Right cardiac atrium (tissue), 5 donors: ENCODE measurements at places on chromosomes 11 and 22.

- no peak for DNase-seq
Observed at GRCh38 chr11:96188243-96189006, 154.6 kb downstream of the MAML2 start.

GRCh38 chr11:65891219-65892136 is 1.0 kb downstream of the CCDC85B start:
- peak; percentile 88 for DNase-seq

- DNase-seq, result no peak
Observed at GRCh38 chr22:43088627-43088983, 586 bp downstream of the TTLL1 start.

GRCh38 chr11:47797633-47798032 is 30.5 kb upstream of the FNBP4 start:
- no peak for DNase-seq

DNA sequence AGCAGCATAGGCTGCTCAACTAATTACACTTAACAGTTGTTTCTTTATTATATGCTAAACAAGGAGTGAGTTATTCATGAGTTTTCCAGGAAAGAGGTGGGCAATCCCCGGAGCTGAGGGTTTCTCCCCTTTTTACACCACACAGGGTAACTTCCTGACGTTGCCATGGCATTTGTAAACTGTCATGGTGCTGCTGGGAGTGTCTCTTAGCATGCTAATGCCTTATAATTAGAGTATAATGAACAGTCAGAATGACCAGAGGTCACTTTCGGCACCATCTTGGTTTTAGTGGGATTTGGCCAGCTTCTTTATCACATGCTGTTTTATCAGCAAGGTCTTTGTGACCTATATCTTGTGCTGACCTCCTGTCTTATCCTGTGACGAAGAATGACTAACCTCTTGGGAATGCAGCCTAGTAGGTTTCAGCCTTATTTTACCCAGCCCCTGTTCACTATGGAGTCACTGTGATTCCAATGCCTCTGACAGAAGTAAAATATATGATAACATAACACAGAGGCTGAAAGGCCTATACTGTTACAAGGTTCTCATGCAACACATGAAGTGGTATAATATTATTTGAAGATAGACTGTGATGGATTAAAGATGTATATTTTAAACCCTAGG is 41.3 kb upstream of the RDX start:
- DNase-seq, result no peak

- DNase-seq, result no peak
Observed at GRCh38 chr11:128897826-128898225, 6.7 kb downstream of the KCNJ5 start.

DNA sequence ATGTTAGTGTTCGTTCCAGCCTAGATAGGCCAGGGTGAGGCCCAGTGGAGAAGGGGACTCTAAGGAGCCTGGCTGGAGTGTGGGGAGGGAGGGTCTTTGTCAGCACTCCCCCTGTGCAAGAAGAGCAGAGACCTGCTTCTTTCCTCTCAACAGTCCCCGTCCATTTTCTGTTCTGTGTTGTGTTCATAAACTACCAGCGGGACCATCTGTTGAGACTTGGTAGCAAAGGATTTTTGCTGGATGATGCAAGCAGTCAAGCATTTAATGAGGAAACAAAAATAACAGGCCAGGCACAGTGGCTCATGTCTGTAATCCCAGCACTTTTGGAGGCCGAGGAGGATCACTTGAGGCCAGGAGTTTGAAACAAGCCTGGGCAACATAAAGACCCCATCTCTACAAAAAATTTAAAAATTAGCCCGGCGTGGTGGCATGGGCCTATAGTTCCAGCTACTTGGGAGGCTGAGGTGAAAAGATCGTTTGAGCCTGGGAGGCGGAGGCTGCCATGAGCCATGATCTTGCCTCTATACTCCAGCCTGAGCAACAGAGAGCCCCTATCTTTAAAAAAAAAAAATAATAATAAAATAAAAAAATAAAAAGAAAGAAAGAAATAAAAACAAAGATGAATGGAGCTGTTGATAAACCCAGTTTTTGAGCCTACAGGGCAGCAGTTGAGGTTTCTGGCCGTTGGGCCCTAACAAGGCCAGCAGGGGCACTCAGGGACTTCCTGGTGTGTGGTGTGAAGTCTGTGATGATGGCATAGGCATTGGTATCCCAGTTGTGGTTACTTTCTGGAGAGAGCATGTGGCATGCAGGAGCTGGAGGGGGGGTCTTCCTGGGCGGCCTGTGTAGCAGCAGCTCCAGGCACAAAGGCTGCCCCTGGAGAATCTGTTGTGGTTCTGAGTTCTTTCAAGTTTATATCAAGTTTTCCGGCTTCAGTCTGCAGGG is 1.7 kb upstream of the TXNRD2 start:
- peak; percentile 49 for DNase-seq

DNA sequence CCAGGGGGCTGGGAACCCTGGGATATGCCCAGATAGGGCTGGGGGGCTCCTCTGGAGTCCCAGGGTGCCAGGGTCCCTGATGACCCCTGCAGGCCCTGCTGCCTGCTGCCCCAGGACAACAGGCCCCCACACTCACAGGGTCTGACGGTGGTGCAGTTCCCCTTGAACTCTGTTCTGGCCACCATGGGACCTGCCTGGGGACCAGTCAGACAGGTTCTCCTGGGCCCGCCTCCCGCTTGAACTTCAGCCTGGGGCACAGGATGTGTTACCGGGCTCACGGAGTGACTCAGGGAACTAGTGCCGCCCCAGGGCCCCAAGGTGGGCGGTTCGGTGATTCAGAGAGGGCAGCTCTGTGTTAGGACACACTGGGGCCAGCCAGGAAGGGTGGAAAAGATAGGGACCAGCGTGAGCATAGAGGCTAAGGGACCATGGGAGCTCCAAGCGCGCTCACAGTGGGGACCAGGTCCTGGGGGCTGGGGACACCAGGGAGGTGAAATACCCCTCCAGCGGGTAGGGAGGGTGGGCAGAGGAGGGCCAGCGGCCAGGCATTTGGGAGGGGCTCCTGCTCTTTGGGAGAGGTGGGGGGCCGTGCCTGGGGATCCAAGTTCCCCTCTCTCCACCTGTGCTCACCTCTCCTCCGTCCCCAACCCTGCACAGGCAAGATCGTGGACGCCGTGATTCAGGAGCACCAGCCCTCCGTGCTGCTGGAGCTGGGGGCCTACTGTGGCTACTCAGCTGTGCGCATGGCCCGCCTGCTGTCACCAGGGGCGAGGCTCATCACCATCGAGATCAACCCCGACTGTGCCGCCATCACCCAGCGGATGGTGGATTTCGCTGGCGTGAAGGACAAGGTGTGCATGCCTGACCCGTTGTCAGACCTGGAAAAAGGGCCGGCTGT is 21.5 kb upstream of the TXNRD2 start:
- peak; percentile 53 for DNase-seq

GRCh38 chr11:66985508-66986177 is 10.5 kb downstream of the C11orf86 start:
- DNase-seq, result peak; percentile 72
